Left forelimb (tissue), 1 donor: ENCODE measurements at places on chromosomes 1 and 21.

DNA sequence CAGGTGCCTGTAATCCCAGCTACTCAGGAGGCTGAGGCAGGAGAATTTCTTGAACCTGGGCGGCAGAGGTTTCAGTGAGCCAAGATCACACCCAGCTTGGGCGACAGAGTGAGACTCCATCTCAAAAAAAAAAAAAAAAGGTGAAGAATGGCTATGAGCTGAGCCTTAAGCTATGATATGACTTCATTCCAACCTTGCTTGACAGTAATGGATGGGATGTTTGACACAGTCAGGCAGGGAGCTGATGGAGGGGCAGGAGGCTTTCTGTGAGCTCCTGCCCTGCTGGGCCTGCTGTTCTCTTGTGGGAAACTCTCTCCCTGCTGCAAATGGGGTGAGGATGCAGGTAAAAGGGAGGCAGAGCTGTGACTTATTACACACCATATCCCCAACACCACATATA lies 27.6 kb downstream of the NCF2 start:
- DNase-seq: no peak

DNA sequence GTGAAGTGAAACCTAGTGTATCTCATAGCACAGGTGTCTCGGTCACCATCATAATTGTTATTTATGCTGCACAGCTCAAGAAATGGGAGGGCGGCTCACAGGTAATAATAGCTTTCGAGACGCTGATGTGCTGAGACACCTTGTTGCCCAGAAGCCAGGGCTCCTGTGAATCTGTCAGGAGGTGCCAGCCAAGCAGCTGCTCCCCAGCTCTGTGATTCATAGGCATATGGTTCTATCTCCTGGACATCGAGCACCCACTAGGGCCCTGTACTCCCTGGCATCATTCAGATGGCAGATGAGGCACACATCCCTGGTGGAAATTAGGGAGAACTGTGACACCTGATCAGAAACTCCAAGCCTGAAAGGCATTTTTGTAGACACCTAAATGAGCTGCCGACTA lies 53.5 kb downstream of the SYT6 start:
- DNase-seq: no peak

DNA sequence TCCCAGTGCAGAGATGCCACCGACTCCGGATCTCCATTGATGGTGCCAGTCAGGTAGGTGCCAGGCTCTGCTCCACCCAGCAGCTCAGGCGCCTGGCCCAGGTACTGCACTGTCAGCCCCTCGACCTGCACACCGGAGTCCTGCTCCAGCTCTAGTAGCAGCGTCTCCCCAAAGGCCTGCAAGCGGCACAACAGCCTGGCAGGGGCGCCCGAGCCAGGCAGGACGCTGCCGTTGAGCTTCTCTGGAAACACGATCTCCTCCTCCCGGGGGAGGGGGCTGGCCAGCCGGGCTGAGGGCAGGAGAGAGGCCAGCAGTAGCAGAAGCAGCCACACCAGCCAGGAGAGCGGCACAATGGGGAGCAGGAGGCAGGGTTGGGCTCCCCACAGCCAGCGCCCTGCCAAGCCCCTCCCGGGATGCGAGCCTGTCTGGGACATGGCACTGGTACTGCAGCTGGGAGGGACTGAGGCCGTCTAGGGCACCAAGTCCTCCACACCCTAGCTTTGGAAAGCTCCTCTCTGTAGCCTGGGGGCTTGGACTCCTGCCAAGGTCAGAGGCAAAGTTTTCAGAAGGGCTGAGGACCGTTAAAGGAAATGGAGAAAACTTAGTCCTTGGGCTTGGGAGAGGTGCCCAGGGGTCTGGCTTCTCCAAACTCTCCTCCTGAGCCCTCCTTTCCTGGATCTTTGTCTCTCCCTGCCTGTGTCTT lies 509 bp downstream of the ADAMTS4 start:
- DNase-seq: peak; percentile 75

DNA sequence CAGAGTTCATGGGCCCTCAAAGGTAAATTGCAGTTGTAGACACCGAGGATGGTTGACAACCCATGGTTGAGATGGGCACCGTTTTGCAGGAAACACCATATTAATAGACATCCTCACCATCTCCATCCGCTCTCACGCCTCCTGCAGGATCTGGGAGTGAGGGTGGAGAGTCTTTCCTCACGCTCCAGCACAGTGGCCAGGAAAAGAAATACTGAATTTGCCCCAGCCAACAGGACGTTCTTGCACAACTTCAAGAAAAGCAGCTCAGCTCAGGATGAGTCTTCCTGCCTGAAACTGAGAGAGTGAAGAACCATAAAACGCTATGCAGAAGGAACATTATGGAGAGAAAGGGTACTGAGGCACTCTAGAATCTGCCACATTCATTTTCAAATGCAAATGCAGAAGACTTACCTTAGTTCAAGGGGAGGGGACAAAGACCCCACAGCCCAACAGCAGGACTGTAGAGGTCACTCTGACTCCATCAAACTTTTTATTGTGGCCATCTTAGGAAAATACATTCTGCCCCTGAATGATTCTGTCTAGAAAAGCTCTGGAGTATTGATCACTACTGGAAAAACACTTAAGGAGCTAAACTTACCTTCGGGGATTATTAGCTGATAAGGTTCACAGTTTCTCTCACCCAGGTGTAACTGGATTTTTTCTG lies 9.3 kb downstream of the SLAMF8 start:
- DNase-seq: no peak

- no peak for DNase-seq
These were observed 186.9 kb downstream of the RRAGC start for GRCh38 chr1:38672692-38673091.

GRCh38 chr1:112466078-112466660 lies 42.6 kb upstream of the WNT2B start:
- DNase-seq: peak; percentile 93

DNA sequence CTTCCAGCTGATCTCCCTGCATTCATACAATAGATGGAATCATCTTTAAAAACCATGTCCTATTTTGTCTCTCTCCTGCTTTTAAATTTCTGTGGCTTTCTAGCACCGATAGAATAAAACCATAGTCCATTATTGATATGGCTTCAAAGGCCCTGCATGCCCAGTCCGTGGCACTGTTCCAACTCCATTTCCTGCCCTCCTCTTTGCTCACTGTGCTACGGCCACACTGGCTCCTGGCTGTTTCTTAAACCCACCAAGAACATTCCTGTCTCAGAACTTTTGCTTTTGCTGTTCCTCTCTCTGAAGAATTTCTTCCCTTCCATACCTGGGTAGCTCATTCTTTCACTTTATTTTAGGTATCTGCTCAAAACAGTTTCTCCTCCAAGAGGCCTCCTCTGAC lies 7.2 kb downstream of the SLAMF1 start:
- DNase-seq: no peak

GRCh38 chr1:79355090-79355489 lies 348.6 kb upstream of the ADGRL4 start:
- no peak for DNase-seq

DNA sequence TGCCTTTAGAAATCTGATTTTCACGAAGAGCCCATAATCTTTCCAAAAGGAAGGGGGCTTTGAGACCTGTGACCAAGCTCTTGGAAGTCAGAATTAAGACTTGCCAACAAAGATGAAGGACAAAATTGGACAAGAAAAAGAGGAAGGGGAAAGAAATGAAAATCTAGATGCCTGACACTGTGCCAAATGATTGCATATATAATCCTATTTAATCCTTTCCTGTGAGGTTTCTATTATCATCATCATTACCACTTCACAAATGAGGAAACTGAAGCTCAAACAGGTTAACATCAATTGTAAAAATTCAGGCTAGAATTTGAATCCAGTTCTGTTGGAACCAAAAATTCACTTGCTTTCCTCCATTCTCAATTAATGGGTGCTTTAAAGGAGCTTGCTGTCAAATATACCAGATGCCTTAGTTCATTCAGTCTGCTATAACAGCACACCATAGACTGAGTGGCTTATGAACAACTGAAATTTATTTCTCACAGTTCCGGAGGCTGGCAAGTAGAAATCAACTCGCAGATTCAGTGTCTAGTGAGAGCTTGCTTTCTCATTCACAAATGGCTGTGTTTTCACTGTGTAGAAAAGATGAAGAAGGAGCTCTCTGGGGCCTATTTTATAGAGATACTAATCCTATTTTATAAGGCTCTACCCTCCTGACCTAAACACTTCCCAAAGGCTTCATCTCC lies 197.5 kb upstream of the ST6GALNAC5 start:
- DNase-seq: no peak

GRCh38 chr1:106232128-106232527 lies 824.3 kb upstream of the PRMT6 start:
- DNase-seq: no peak

DNA sequence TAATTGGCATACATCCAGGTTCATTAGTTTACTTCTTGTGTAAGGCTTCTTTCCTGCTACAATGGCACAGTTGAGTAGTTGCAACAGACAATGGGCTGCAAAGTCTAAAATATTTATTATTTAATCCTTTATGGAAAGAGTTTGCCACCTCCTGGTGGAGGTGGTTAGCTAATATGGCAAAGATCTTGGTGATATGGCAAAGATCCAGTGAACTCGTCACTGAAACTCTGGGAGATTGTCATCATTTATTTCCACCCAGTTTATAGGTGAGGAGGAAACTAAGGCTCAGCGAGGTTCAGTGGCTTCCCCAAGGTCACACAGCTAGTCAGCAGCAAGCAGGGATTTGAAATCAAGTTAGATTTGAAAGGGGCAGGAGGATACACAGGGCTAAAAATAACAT lies 16.1 kb upstream of the IFFO2 start:
- DNase-seq: no peak

- no peak for DNase-seq
These were observed 326.5 kb upstream of the PROX1 start for GRCh38 chr1:213661302-213661701.

DNA sequence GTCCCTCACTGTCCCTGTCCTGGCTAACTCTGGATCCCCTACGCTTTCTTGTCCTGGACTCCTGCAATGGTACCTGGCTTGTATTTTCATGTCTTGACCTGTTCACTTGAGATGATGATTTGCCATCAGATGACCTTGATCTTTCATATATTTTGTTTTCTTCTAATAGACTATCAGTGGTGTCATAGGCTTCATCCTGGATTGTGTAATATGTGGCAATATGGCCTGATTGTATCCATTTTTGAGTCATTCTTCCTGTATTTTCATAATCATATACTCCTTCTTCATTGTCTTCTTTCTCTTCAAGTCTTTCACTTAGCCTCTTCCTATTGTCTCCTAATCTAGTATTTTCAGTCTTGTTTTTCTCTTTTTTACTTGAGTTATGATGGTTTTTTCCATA lies 11.1 kb downstream of the FLG start:
- no peak for DNase-seq

GRCh38 chr21:36199021-36199420 lies 42.4 kb downstream of the DOP1B start:
- no peak for DNase-seq

GRCh38 chr1:147851149-147851548 lies 51.4 kb upstream of the GJA8 start:
- no peak for DNase-seq

DNA sequence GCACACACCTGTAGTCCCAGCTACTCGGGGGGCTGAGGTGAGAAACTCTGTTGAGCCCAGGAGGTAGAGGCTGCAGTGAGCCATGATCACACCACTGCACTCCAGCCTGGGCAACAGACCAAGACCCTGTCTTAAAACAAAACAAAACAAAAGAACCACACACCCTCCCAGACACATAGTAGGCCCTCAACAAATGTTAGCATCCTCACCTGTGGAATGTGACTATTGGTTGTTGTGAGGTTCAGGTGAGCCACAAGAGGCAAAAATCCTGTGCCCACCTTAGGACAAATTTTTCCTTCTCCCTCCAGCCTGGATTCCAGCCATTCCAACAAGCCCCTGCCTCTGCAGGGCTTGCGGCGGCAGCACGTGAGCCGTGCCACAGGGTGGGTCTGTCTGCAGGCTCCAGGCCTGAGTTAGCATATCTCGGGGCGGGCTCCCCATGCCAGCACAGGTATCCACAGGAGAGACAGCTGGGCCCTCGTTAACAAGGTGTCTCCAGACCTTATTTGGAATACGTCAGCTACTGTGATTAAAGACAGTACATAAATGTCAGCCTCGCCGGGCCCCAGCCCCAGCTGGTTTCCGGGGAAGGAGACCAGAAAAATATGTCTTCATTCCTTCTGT lies 17.4 kb downstream of the C1QB start:
- no peak for DNase-seq

GRCh38 chr21:29102791-29103257 lies 27.6 kb upstream of the MAP3K7CL start:
- DNase-seq: no peak

- no peak for DNase-seq
These were observed 34.1 kb downstream of the ACOT7 start for GRCh38 chr1:6359216-6360116.

DNA sequence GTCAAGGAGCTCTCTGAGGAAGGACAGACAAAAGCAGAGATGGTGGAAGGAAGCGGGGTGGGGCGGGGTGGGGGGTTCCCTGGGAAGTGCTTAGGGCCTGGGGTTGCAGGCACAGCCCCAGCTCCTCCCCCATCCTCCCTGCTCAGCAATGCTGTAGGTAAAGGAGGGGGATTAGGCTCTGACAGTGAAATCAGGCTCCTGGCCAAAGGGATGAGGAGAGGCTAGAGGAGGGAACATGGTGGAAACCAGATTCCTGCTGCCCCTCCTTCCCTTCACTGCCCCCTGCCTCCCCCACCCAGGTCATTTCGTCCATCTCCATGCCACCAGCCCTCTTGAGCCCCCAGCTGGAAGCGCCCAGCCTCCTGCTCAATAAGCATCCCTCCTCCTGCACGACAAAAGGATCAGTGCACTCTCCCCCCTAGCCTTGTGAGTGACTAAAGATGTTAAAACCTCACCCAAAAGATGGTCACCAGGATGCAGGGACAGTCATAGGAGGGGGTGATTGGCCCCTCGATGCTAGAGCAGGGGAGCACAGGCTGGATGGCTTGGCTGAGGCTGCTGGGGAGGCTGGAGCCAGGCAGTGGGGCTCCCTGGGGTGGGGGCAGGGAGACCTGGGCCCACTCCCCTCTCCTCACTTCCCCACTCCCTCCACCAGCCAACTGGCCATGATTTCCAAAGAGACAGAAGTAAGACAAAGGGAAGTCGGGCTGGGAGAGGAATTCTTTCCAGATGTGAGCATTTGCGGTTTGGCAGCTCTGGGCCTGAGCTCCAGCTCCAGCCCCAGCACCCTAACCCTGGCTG lies 2.2 kb upstream of the CRABP2 start:
- DNase-seq: peak; percentile 79

GRCh38 chr1:63936276-63936675 lies 162.5 kb downstream of the ROR1 start:
- no peak for DNase-seq

DNA sequence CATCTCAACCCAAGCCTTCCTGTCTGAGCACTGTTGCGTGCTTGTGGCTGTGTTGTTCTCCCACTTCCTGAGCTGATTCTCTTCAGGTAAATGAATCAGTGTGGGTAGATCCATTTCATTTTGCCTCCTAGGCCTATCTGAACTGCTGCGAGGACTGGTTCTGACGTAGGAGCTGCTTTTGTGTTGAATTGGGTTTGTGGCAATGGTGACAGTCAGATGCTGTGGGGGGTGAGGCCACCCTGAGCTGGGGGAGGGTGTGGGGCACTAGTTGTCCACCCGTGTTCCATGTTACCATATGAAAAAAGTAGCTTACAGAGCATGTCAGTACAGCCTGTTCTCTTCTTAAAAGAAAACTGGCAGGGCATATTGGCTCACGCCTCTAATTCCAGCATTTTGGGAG lies 81.5 kb downstream of the MRPS6 start:
- no peak for DNase-seq
